ENCODE measurements at places on chromosomes 12 and 14.

DNA sequence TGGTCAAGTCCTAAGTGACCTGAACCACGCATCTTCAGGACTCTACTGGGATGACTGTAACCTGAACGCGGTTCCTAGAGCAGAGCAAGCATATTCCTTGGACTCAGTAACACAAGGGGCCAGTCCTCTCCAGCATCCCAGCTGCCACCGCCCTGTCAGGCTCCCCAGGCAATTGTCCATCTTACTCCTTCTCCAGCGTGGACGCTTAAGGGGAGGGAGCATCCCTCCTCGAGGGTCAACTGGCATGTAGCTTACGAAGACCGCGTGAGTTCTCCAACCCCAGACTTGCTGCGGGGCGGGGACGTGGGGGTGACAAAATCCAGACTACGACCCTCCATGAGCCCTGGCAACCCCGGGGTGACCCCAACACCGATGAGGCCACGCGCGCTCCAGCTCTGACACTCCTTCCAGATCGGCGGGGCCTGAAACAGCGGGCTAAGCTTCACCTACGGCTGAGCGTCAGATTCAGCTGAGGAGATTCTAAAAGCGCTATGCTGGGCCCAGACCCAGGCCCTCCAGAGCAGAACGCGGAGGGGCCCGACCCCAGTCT, 846 bp upstream of the MTHFD1 start:
- DNase-seq: no peak

GRCh38 chr12:90024262-90024661, 315.6 kb upstream of the ATP2B1 start:
- DNase-seq: no peak

- DNase-seq: peak; percentile 3
Measured at GRCh38 chr12:75437564-75437963, 43.0 kb upstream of the GLIPR1 start.

DNA sequence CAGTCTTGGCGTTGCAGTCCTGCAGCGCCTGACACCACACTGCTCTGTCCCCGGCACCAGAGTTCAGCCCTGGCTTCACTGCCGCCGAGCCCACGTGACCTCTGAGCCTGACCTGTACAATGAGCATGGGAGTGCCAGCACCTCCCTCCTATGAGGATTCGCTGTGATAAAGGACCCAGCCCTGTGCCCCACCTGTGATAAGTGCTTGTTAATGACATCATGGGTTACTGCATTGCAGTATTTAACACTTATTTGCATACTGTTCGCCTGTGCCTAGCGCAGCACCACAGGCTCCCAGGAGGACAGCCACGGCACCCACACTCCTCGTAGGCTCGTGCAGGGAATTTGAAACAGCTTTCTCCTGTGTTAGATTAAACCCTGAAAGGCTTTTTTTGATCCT, 118.2 kb upstream of the GSC start:
- no peak for DNase-seq

- DNase-seq: no peak
Measured at GRCh38 chr14:29461101-29461500, 466.5 kb downstream of the PRKD1 start.
